ENCODE measurements at places on chromosomes 12 and 14. TPM values are rescaled to one million over a fixed set of nuclear protein-coding genes. Genes with fewer than 3 reads are reported as not detected.
A peak's percentile ranks its signal among the peaks of the same experiment; 100 is the strongest.

Gene TNS2
- total RNA-seq: 3.0 TPM

DNA sequence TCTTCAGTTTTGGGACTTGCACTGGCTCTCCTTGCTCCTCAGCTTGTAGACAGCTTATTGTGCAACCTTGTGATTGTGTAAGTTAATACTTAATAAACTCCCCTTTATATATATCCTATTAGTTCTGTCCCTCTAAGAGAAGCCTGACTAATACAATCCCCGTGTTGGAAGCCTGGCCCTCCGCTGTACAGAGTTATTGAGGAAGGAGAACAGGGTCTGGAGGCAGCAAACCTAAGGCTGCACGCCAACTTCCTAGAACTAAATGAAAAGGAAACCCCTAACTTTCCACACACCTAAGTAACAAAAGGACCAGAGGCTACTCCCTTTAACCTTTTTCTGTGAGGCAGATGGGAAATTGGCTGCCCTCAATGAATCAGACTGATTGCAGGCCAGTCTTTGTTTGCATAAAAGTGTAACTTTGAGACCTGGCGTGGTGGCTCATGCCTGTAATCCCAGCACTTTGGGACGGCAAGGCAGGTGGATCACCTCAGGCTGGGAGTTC, 42.6 kb upstream of the LIMA1 start:
- no peak for DNase-seq
- no peaks in the 10 kb centered on the region for H3K36me3 ChIP-seq
- H3K27ac ChIP-seq: no peak overlapping the region
- H3K27me3 ChIP-seq: no peaks in the 10 kb centered on the region
- H3K4me1 ChIP-seq: no peaks in the 10 kb centered on the region

DNA sequence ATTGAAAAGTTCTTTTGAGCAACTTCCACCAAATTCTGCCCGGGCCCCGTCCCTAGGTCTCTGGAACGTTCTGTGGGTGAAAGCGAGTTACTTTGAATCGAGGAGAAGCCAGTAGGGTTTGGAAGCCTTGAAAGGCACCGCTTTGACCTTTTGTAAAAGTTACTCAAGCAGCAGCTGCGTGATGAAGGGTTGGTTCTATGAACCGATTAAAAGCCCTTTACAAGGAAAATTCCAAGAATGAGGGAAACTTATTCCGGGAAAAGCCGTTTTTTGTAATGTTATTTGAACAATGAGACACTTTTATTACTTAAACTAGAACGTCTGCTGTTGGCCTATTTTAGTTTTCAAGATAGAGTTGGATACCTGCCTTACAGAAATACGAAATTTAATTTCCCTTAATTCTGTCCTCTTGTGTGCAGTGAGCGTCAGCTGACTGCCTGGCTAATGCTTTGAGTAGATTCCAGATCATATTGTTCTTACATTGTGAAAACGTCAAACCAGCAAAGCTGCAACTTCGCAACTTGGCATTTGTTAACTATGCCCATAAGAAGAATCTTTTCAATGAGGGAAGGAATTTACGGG, 906 bp downstream of the LARP4 start:
- peak overlapping the region; percentile 93 for H3K27ac ChIP-seq
- peak overlapping the region; percentile 97 for H3K4me3 ChIP-seq
- peaks cover 3% of the 10 kb centered on the region for H3K27me3 ChIP-seq
- peaks cover 2% of the 10 kb centered on the region for H3K36me3 ChIP-seq

GRCh38 chr12:61538951-61539350, 721.3 kb upstream of the USP15 start:
- H3K27ac ChIP-seq: no peak overlapping the region
- no peak overlapping the region for H3K4me3 ChIP-seq
- H3K27me3 ChIP-seq: no peaks in the 10 kb centered on the region
- no peak for DNase-seq
- H3K4me1 ChIP-seq: no peaks in the 10 kb centered on the region
- no peaks in the 10 kb centered on the region for H3K36me3 ChIP-seq

DNA sequence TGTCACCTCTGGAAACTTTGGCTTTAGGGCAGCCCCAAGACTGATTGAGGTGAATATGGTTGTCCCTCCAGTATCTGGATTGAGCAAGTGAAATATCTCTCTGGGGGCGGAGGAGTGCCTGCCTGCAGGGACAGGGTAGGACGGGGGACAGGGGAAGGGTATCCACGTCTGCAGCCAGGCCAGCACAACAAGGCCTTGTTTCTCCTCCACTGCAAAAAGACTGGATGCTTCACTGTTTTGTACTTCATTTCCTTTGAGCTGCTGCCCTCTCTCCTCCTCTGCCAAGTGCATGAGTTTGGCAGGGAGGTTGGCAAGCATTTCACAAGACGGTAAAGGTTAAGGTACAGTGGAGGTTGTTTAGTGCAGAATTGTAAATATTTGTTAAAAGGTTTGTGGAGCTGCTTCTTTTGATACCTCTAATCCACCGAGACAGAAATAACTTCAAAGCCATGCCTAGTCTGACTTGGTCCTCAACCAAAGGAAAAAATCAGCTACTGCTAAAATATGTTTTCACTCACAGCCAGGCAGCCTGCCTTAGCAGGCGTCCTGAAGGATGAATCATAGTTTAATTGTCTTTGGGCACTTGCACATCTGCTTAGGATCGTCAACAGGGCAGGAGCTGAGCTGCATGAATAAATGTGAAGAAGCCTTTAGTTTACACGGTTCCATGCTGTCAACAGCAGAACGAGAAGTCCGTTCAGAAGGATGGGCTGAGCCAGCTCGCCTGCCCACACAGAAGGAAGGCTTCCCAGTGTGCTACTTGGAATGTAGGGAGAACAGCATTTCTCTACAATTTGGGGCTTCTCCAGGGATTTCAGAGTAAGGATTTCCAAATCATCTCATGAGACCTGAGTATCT, 269.7 kb downstream of the TTC6 start:
- no peaks in the 10 kb centered on the region for H3K27me3 ChIP-seq
- no peaks in the 10 kb centered on the region for H3K36me3 ChIP-seq
- no peak for DNase-seq

- no peak overlapping the region for H3K27ac ChIP-seq
- H3K4me3 ChIP-seq: no peak overlapping the region
- H3K27me3 ChIP-seq: no peaks in the 10 kb centered on the region
- DNase-seq: no peak
Observed at GRCh38 chr12:121849665-121850064, 9.0 kb downstream of the HPD start.

DNA sequence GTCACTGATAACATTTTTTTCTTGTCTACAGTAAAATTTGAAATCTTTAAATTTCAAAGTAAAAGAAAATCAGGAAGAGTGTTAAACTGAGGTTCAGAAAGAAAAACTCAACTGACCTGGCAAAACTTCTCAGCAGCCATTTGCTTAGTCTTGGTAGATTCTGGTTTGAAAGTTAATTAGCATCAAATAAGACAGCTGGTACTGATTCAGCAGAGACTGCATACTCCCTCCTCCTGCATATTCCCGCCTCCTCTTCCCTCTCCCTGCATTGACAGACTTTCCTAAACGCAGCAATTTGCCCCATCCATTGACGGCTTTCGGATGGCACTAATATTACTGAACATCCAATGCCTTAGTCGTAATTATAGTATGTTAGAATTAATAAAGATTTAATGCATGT, 520.8 kb downstream of the FLRT2 start:
- H3K27me3 ChIP-seq: no peaks in the 10 kb centered on the region
- no peak overlapping the region for H3K27ac ChIP-seq
- no peak overlapping the region for H3K4me3 ChIP-seq
- DNase-seq: no peak

GRCh38 chr12:91937706-91938105, 207.9 kb downstream of the BTG1 start:
- H3K36me3 ChIP-seq: peaks cover 7% of the 10 kb centered on the region
- no peaks in the 10 kb centered on the region for H3K4me1 ChIP-seq
- H3K27ac ChIP-seq: no peak overlapping the region
- H3K27me3 ChIP-seq: no peaks in the 10 kb centered on the region
- DNase-seq: no peak

All from activated naive CD8-positive, alpha-beta T cell treated with anti-CD3 and anti-CD28 coated beads, Interleukin-2, amount 10 ng/mL, durations not matched to agents 7 days and 5 days (primary cell).